Activated CD8-positive, alpha-beta memory T cell treated with anti-CD3 and anti-CD28 coated beads, Interleukin-2, amount 10 ng/mL, durations not matched to agents 7 days and 5 days (primary cell): ENCODE measurements at places on chromosomes 1 and 21. TPM values are rescaled to one million over a fixed set of nuclear protein-coding genes. Genes with fewer than 3 reads are reported as not detected.

DNA sequence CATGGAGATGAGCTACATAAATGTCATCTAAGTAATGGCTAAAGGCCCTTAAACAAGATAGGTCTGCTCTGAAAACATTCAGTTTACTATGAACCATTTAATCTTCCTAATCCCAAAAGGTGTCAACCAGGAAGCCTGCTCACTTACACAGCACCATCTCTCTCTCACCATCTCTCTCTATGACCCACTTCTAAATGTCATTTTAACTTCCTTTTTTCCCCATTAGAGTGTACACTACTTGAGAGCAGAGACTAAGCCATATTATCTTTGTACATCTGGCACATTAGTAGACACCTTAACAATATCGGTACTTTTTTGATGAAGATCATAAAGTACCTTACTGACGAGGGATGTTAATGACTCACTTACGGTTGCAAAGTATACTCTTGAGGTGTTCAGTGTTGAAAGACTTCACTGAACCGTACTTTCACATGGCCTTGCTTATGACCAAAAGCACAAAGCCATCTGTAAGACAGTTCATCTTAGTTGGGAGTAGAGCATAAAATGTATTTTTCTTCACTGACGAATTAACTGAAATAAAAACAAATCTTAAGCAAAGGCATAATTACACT, 25.4 kb downstream of the FBXO42 start:
- no peak for DNase-seq

DNA sequence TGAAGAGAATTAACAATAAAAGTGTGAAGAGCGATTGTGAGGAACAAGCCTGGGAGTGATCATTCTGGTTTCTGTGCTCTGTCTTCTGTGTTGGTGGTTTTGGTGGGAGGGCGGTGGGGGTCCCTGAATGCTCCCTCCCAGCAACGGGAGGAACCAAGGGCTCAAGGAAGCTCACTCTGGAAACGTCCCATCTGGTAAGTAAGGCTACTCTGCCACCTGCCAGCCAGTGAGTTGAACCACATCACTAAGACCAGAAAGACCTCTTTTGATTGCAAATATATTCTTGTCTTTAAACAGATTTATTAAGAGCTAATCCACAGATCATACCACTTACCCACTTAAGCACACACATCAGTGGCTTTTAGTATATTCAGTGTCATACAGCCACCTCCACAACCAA, 125.0 kb downstream of the PRDM2 start:
- DNase-seq: no peak

GRCh38 chr1:34164771-34165391, at the start of gene CSMD2:
Gene CSMD2 (minus strand): TSS chr1:34165230. CDS start chr1:34165097, 133 bp downstream.
- DNase-seq: no peak

GRCh38 chr1:50450861-50451653, 27.8 kb upstream of the DMRTA2 start:
- no peak for DNase-seq

Gene LMX1A
- total RNA-seq: not detected

- DNase-seq: no peak
Measured at GRCh38 chr1:190949939-190950338, 472.3 kb upstream of the BRINP3 start.

Gene RYR2
- 0.40 TPM for total RNA-seq

Gene DISP1
- 2.0 TPM for total RNA-seq

GRCh38 chr21:45969921-45970673, 11.5 kb upstream of the COL6A1 start:
- no peak for DNase-seq

GRCh38 chr1:117672756-117673155, 66.9 kb downstream of the TENT5C start:
- no peak for DNase-seq
